ENCODE measurements at places on chromosomes 11 and 22. TPM values are rescaled to one million over a fixed set of nuclear protein-coding genes. Genes with fewer than 3 reads are reported as not detected.

KDM4E gene
- not detected for total RNA-seq

ALDH3B1 gene
- 85.5 TPM for total RNA-seq

MMP3 gene
- total RNA-seq, result not detected

LARGE2 gene
- not detected for total RNA-seq

EMID1 gene
- 0.37 TPM for total RNA-seq

RIBC2 gene
- 5.3 TPM for total RNA-seq

FOLR1 gene
- 7.3 TPM for total RNA-seq

KDM4D gene
- total RNA-seq, result 4.1 TPM

SLC22A25 gene
- not detected for total RNA-seq
